ENCODE measurements at places on chromosomes 2 and 18. TPM values are rescaled to one million over a fixed set of nuclear protein-coding genes. Genes with fewer than 3 reads are reported as not detected.
A peak's percentile ranks its signal among the peaks of the same experiment; 100 is the strongest.

DNA sequence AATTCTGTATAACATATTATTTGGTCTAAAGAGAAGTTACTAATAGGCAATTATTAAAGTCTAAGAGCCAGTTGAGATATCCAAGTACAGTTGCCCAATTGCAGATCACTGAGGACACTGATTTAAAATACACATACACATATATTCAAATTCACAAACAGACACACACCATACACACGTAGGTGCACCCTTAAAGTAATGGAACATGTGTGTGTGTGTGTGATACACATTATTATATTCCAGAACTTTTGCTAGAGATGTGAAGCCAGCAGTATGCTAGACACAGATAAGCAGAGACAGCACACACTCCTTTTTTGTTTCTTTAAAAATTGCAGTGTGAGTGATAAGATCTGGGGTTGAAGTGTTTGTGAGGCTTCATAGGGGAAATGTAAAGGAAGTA, 292.5 kb downstream of the CNTNAP5 start:
- no peaks in the 10 kb centered on the region for H3K27me3 ChIP-seq
- H3K4me1 ChIP-seq = no peaks in the 10 kb centered on the region
- no peak overlapping the region for H3K27ac ChIP-seq
- no peak overlapping the region for H3K4me3 ChIP-seq
- no peak for ATAC-seq

GRCh38 chr18:61891894-61892293, 913 bp downstream of the RNF152 start:
- H3K4me3 ChIP-seq = no peak overlapping the region
- H3K27ac ChIP-seq = no peak overlapping the region
- no peak for ATAC-seq
- H3K27me3 ChIP-seq = peaks cover 17% of the 10 kb centered on the region
- no peaks in the 10 kb centered on the region for H3K4me1 ChIP-seq

GRCh38 chr2:238777369-238778067, 70.4 kb upstream of the TWIST2 start:
- no peaks in the 10 kb centered on the region for H3K4me1 ChIP-seq
- no peak overlapping the region for H3K4me3 ChIP-seq
- H3K27ac ChIP-seq = no peak overlapping the region
- ATAC-seq = no peak

DNA sequence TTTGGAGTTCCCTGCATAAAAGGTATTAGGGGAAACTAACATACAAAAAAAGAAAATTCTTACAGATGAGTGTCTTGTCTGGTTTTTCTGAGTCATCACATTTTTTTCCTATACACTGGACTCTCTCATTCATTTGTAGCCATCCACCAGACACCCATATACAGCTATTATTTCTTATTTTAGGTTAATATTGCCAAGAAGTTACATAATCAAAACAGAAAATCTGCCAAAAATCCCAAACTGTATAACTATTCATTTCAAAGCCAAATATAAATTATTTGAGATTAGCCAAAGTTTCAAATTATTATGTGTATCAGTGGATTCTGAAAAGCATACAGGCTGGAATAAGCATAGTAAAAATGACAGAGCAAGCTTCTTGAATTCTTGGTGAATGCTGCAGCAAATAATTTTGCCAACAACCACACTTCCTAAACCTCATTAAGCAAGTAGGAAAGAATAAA, 191.2 kb downstream of the NCKAP5 start:
- H3K4me1 ChIP-seq = no peaks in the 10 kb centered on the region
- no peaks in the 10 kb centered on the region for H3K36me3 ChIP-seq
- ATAC-seq = no peak
- no peak overlapping the region for H3K27ac ChIP-seq

DNA sequence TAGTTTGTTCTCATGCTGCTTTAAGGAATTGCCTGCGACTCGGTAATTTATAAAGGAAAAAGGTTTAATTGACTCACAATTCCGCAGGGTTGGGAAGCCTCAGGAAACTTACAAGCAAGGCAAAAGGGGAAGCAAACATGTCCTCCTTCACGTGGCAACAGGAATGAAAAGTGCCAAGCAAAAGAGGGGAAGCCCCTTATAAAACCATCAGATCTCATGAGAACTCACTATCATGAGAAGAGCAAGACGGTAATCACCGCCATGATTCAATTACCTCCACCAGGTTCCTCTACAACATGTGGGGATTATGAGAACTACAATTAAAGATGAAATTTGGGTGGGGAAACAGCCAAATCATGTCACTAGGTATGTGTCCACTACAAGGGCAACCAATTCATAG, 53.9 kb downstream of the MAP4K3 start:
- no peak for ATAC-seq
- no peaks in the 10 kb centered on the region for H3K36me3 ChIP-seq
- no peak overlapping the region for H3K4me3 ChIP-seq
- peaks cover 11% of the 10 kb centered on the region for H3K4me1 ChIP-seq
- no peak overlapping the region for H3K27ac ChIP-seq
- H3K27me3 ChIP-seq = no peaks in the 10 kb centered on the region

DNA sequence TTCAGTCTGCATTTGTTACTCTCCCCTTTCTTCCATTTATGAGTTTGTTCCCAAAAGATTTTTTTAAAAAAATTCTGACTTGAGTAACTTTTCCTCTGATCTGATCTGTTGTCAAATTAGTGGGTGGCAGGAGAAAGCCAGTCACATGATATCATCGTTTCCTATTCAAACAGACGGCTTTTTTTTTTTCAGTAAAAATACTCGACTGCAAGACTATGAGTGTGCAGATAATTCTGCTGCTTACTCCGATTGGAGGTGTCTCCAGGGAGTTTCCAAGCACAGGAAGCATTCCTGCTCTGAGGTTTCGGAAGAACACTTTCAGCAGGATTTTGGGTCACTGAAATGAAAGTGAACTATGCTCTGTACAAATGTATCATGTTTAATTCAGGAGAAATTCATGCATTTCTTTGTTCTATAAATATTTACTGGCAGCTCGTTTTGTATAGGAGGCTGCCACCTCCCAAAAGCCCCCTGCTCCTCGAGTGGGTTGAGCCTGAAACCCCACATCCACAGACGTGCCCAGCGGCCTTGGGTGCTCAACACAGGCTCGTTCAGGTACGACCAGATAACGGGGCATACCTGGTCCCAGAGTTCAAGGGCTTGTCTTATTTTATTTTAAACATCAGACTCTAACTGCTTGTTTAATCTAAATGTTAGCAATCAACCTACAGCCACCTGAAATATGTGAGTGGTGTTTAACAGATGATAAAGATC, 126.9 kb upstream of the ZNF516 start:
- H3K27me3 ChIP-seq = peaks cover 25% of the 10 kb centered on the region
- no peaks in the 10 kb centered on the region for H3K4me1 ChIP-seq
- no peak overlapping the region for H3K27ac ChIP-seq

GRCh38 chr2:38598200-38598990, 4.3 kb downstream of the HNRNPLL start:
- H3K4me3 ChIP-seq = peak overlapping the region; percentile 84
- peaks cover 83% of the 10 kb centered on the region for H3K36me3 ChIP-seq
- ATAC-seq = no peak

- H3K27ac ChIP-seq = no peak overlapping the region
- ATAC-seq = peak; percentile 94
- no peaks in the 10 kb centered on the region for H3K36me3 ChIP-seq
- no peaks in the 10 kb centered on the region for H3K4me1 ChIP-seq
- no peak overlapping the region for H3K4me3 ChIP-seq
These were observed 125.3 kb upstream of the ZEB2 start for GRCh38 chr2:144645083-144645778.

- no peak overlapping the region for H3K27ac ChIP-seq
- ATAC-seq = no peak
- H3K36me3 ChIP-seq = no peaks in the 10 kb centered on the region
These were observed 86.4 kb upstream of the RMDN2 start for GRCh38 chr2:37838541-37839167.

DNA sequence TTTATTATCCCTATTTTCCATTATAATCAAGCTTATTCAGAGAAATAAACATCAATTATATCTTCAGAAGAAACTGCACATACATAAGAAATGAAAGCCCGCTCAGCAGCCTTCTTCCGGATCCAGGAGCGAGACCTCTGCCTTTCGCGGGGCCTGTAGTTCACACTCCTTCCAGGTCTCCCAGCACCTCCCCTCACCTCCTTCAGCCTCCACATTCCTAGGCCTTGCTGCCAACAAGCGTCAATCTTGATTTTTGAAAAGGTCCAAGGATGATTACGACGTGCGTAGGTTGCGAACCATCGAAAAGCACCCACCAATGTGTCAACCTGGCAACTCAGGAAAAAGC, 355 bp upstream of the KIDINS220 start:
- no peaks in the 10 kb centered on the region for H3K36me3 ChIP-seq
- H3K4me1 ChIP-seq = peaks cover 34% of the 10 kb centered on the region
- H3K27me3 ChIP-seq = peaks cover 6% of the 10 kb centered on the region
- H3K27ac ChIP-seq = peak overlapping the region; percentile 98

DNA sequence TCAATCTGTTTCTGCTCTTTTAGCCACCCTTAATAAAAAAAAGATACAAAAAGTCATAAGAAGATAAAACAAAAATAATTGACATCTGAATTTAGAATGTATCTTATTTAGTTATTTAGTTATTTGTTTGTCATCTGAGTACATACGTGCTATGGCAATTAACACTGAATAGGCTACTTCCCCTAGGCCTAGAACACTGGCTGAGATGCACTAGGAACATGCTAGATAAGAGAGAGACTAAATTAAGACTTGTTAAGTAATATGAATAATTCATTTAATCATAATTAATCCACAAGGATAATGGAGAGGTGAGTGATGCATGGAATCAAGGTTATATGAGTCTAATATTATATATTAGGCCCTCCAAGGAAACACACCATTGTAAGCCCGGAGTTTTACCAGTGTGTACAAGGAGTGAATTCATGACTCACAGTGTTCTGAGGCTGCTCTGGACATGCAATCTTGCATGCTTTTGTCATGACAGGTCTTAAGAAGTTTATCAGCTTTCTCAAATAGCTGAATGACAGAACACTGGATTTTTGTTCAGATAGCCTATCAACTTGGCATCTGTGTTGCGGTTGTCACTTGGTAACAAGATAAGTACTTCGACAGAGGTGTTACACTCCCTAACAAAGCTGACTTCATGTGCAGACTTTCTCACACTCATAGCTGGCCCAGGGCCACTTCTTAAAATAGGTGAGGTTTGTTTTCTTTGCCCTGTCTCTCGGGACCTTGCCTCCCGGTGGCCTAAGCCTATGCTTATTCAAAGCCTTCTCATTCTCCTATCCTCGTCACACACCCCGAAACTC, 5.0 kb upstream of the SERPINB2 start:
- peaks cover 11% of the 10 kb centered on the region for H3K27me3 ChIP-seq
- no peaks in the 10 kb centered on the region for H3K36me3 ChIP-seq
- no peak for ATAC-seq
- no peak overlapping the region for H3K4me3 ChIP-seq

- no peak overlapping the region for H3K27ac ChIP-seq
- no peaks in the 10 kb centered on the region for H3K27me3 ChIP-seq
- H3K4me1 ChIP-seq = no peaks in the 10 kb centered on the region
- no peak overlapping the region for H3K4me3 ChIP-seq
- no peaks in the 10 kb centered on the region for H3K36me3 ChIP-seq
These were observed 296.4 kb upstream of the ACVR2A start for GRCh38 chr2:147548451-147548850.

GRCh38 chr2:234950730-234951663, 820 bp upstream of the SH3BP4 start:
- H3K4me1 ChIP-seq = no peaks in the 10 kb centered on the region
- H3K4me3 ChIP-seq = peak overlapping the region; percentile 58
- H3K27me3 ChIP-seq = peaks cover 65% of the 10 kb centered on the region
- no peak for ATAC-seq
- H3K27ac ChIP-seq = no peak overlapping the region

GRCh38 chr18:48486754-48487153, 52.1 kb upstream of the CTIF start:
- H3K4me3 ChIP-seq = no peak overlapping the region
- no peaks in the 10 kb centered on the region for H3K4me1 ChIP-seq
- no peak overlapping the region for H3K27ac ChIP-seq
- peaks cover 15% of the 10 kb centered on the region for H3K27me3 ChIP-seq
- no peak for ATAC-seq

GRCh38 chr2:129008055-129008880, 689.6 kb upstream of the HS6ST1 start:
- no peaks in the 10 kb centered on the region for H3K36me3 ChIP-seq
- H3K27ac ChIP-seq = no peak overlapping the region
- no peaks in the 10 kb centered on the region for H3K27me3 ChIP-seq
- H3K4me1 ChIP-seq = no peaks in the 10 kb centered on the region
- H3K4me3 ChIP-seq = no peak overlapping the region

DNA sequence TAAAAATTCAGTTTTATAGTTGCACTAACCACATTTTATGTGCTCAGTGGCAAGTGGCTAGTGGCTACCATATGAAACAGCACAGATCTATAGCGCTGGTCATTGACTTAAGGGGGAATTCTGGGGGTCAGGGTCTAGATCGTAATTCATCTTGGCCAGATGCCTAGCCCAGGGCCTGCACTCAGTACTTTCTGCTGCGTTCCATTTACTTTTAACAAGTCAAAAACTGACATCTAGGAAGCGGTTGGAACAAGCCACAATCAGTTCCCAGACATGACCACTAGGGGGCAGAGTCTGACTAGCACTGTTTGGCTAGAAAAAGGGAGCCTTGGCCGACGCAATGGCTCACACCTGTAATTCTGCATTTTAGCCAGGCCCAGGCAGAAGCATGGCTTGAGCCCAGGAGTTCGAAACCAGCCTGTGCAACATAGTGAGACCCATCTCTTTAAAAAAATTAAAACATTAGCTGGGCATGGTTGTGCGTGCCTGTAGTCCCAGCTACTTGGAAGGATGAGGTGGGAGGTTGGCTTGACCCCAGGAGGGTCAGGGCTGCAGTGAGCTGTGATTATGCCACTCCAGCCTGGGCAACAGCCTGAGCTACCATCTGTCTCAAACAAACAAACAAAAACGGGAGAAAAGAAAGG, 9.0 kb upstream of the TMBIM1 start:
- no peak overlapping the region for H3K4me3 ChIP-seq
- peak overlapping the region; percentile 73 for H3K27ac ChIP-seq
- ATAC-seq = peak; percentile 92
- peaks cover 6% of the 10 kb centered on the region for H3K4me1 ChIP-seq
- H3K36me3 ChIP-seq = no peaks in the 10 kb centered on the region
- H3K27me3 ChIP-seq = no peaks in the 10 kb centered on the region

GRCh38 chr2:189876271-189876670, 92.0 kb downstream of the PMS1 start:
- peaks cover 53% of the 10 kb centered on the region for H3K36me3 ChIP-seq
- peaks cover 10% of the 10 kb centered on the region for H3K4me1 ChIP-seq
- ATAC-seq = no peak
- no peak overlapping the region for H3K4me3 ChIP-seq
- H3K27ac ChIP-seq = no peak overlapping the region

GRCh38 chr2:152012697-152013096, 86.1 kb downstream of the CACNB4 start:
- no peaks in the 10 kb centered on the region for H3K36me3 ChIP-seq
- no peak overlapping the region for H3K27ac ChIP-seq
- H3K4me1 ChIP-seq = no peaks in the 10 kb centered on the region
- peaks cover 7% of the 10 kb centered on the region for H3K27me3 ChIP-seq
- H3K4me3 ChIP-seq = no peak overlapping the region

Gene RAD51AP2
- total RNA-seq = not detected

Gene CHRND
- total RNA-seq = not detected

Data from activated T-helper 17 cell treated with anti-CD3 and anti-CD28 coated beads, Interleukin-2, amount 50 U/mL, for 72 hours (primary cell).